ENCODE measurements at places on chromosomes 2 and 18.
A peak's percentile ranks its signal among the peaks of the same experiment; 100 is the strongest.

DNA sequence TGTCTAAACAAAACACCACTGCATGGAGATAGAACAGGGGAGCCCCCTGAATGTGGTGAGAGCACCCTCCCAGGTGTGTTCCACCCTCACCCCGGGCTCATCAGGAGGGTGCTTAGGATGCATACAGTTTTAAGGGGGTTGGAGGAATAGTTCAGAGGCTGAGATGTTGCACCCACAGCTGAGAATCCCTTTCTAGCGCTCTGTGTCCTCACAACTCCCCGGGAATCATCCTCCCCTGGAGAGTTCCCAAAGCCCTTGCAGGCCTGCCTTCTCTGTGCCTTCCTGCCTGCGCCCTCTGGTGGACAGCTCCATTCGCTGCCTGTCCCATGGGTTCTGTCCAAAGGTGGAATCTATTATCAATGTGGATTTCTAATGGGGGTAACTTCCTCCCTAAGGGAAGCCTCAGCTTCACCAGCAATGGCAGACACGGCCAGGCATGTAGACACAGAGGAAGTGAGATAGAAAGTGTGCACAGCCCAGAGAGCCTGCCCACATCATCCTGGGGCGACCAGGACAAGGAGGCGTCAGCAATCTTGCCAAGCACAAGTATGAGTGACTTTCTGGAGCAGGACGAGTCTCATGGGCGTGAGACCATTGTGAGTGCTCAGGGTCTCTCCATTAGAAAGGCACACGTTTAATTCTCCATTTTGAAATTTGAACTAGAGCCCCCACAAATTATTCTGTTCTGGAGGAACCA, 1.2 kb upstream of the UGT1A5 start:
- DNase-seq: peak; percentile 47

DNA sequence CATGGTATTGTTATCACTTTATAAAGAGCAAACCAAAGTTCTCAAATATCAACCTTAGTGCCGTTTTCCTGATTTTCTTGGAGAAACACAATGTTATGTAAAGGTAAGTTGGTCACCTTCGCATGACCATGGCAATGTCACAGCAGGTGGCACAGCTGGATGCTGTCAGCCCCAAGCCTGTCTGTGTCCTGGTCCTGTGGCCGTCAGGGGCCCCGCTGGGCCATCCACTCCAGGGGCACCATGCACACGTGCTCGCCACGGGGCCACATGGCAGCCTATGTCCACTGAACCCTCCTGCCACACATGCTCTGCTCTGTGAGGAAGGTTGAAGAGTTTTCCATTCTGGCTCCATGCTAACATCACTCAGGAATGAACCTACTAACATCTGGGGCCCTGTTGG, 85.9 kb downstream of the EIPR1 start:
- DNase-seq: no peak

- DNase-seq: no peak
Observed at GRCh38 chr2:216216951-216217903, 108.1 kb downstream of the XRCC5 start.

- DNase-seq: no peak
Observed at GRCh38 chr2:109582928-109583895, 30.6 kb downstream of the SEPTIN10 start.

DNA sequence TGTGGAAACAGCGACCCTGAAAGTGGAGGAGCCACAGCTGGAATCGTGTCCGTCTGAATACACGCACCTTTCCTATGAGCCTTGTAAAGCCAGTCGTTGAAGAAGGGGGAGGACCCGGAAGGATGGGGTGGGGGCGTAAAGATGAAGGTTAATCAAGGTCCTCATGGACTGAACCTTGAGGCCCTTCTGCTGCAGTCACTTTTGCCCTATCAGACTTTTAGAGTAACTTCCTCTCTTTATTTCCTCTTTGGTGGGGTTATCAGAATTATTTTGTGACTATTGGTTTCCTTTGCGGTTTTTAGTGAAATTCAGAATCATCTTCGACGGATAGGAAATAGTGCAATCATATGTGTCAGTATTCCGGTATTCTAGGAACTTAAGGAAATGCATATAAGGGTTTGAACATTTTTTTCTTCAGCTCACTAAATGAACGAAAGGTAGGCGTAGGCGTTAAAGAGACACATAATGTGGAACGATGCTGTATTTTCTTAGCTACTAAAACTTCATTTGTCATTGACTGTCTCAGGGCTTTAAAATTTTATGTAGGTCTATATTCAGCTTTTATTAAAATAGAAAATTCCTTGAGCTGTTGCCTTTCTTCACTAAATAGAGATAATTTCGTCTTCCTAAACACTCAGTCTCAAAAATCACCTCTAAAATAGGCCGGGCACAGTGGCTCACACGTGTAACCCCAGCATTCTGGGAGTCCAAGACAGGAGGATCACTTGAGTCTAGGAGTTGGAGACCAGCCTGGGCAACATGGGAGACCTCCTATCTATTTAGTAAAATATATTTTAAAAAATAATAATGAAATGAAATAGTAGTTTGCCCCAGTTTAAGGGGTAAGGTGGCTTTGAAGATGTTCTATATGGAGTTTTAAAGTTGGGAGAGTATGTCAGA, 1.4 kb upstream of the YES1 start:
- DNase-seq: peak; percentile 42

Measured in stimulated activated CD8-positive, alpha-beta memory T cell treated with anti-CD3 and anti-CD28 coated beads, Interleukin-7, amount 100 ng/mL, for 48 hours (primary cell).